ENCODE measurements at places on chromosomes 1 and 21. TPM values are rescaled to one million over a fixed set of nuclear protein-coding genes. Genes with fewer than 3 reads are reported as not detected.

The PTGFR gene
- total RNA-seq: 32.8 TPM

The OR2L2 gene
- not detected for total RNA-seq

The STK40 gene
- total RNA-seq: 16.2 TPM

The PRAMEF14 gene
- not detected for total RNA-seq

The FAM163A gene
- total RNA-seq: not detected

The C8B gene
- total RNA-seq: not detected

The TAF12 gene
- total RNA-seq: 32.5 TPM

The TNNI3K gene
- not detected for total RNA-seq

The DDR2 gene
- total RNA-seq: 55.3 TPM

The SLC30A2 gene
- not detected for total RNA-seq

The UBASH3A gene
- total RNA-seq: not detected

The SERPINC1 gene
- not detected for total RNA-seq
